ENCODE measurements at places on chromosomes 2 and 18.
A peak's percentile ranks its signal among the peaks of the same experiment; 100 is the strongest.

GRCh38 chr2:8796878-8797550 is 40.4 kb downstream of the KIDINS220 start:
- DNase-seq, result peak; percentile 29

DNA sequence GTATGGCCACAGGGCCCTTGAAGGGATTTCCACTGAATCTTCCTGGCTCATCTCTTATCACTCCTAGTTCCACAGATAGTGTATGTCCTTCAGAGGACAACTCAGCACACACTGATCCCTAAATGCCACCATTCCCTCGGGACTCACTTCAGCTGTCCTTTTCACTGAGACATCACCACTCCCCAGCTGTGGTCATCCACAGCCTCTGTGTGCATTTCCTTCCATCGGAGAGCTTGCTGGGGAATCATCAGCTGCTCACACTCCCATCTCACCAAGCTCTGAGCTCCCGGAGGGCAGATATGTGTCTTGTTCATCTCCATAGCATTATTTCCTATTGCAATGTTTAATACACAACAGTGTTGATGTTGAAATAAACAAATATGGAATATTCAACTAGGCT is 759.5 kb downstream of the RNF144A start:
- no peak for DNase-seq

DNA sequence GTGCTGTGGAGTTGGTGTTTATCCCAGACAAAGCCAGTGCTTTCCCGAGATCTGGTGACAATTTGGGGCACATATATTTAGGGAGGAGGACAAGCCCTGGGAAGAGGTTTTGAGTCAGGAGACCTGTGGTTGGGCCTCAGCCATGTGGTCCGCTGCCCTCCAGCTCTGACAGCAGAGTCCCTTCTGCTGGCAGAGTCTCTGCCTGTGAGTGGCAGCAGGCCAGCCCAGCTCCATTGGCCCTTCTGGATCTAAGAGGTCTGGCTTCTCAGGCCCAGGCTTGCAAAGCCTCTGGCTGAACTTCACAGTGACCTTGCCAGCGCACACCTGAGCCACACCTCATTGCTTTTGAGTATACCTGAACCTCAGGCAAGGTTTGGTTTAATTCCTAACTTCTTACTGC is 115.3 kb downstream of the BCL2L11 start:
- no peak for DNase-seq

DNA sequence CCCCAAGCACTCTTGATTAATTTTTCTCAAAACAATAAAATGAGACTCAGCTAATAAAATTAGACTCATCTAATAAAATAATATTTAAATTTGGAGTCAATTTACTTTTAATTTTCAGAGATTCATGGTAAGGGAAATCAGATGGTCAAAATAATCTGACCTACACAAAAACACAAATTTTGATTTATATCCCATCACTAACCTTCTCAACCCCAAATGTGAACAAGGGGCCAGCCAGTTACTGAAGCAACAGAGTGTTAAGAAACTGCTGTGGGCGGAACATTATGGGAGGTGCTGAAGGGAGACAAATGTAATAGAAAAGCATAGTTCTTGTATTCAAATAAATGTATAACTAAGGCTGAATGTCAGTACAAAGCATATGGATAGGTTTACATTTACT is 28.5 kb upstream of the PPP3R1 start:
- DNase-seq, result no peak

DNA sequence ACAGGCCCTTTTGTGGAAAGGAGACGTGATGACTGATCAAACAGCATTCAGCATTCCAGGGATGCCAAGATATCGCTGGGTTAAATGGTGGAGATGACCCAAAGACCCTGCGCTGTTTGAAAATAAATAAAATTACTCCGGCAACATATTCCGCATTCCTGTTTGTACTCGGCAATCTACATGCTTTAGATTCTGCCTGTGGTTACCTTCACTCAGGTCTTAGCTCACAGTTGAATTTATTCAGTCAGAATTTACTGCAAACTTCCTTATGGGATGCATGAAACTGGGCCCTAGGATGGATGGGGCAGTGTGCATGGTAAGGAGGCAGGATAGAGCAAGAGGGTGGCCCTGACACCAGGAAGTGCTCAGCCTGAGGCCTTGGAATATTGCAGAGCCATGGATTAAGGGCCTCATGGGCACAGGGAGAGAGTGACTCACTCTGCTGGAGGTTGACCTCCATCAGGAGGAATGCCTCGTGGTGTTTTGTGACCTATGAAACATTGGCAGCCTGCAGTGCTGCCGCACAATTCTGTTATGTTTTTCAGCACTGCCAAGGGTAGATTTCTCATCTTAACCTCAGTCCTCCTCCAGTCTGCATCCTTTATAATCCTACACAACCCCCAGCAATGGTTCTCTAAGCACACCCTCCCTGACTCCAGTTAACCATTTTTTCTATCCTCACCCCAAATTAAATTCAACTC is 321.4 kb downstream of the IRS1 start:
- DNase-seq, result no peak

DNA sequence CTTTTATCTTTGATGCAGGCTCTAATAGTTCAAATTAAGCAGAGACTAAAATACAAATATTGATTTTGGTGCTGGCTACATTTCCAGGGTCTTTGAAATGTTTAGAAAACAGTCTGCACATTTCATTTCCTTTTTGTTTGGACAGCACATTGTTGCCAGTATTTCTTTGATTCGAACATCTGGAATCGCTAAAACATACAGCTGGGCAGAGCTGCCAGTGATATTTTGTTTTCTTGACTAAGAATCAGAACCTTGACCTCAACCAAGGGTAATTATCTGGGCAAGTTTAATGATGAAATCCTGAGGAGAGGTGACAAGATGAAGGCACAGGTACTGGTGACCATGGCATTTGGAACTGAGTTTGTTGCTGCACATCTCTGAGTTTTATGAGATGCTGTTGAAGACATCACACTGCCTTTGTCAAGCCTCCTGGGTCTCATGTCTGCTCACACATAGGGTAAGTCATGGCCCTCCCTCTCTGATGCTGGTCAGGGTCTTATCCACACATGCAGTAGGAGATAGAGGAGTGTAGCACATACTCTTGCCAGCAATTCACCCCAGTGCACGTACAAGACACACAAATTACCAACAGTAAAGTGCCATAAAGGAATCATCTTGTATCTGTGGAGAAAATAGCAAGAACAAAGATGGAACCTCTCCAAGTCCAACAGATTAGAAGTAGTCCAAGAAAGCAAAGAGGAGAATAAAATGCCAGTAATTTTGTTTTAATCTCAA is 391.9 kb downstream of the RND3 start:
- DNase-seq, result no peak

- DNase-seq, result no peak
These were observed 6.8 kb downstream of the MBD2 start for GRCh38 chr18:54217624-54218023.

- no peak for DNase-seq
These were observed 14.7 kb downstream of the RRM2 start for GRCh38 chr2:10137053-10137843.

DNA sequence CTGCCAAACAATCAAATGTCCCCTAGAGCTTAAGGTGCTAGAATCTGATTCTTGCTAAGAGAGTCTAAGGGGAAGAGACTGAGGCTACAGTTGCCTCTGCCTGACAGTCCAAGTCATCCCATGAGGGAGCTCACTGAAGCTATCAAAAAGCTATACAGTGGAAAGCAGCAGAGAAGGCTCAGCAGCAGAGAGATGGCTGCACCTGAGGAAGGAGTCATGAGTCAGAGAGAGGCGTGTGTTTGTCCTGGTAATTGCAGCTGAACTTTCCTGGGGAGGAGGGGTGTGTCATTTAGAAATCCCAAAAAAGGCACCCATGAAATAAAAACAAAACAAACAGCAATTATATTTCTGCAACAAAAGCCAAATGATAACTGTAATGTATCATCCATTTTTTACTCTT is 305.2 kb upstream of the UBE2E3 start:
- no peak for DNase-seq

DNA sequence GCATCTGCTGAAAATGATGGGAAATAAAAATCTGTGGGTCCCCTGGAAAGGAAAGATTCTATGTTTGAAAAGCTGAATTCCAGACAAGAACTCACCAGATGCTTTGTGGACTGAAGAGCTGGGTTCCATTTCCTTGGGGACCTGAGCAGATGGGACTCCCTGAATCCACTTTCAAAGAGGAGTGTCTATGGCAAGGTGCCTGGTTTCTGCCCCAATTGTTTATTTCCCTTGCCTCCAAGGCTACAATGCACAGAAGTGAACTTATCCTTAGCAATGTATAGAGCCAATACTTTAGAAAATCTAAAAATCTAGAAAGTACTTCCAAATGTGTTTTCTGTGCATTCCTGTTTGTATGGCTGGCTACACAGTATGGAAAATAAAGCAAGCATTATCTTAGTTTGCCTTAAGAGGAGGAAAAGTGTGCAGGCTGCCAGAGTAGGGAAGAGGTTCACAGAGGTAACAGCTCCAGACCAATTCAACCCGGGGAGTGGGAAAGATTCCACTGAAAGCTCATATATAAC is 420.5 kb downstream of the NRXN1 start:
- DNase-seq, result no peak

- no peak for DNase-seq
These were observed 79.7 kb downstream of the EDAR start for GRCh38 chr2:108909275-108909823.

DNA sequence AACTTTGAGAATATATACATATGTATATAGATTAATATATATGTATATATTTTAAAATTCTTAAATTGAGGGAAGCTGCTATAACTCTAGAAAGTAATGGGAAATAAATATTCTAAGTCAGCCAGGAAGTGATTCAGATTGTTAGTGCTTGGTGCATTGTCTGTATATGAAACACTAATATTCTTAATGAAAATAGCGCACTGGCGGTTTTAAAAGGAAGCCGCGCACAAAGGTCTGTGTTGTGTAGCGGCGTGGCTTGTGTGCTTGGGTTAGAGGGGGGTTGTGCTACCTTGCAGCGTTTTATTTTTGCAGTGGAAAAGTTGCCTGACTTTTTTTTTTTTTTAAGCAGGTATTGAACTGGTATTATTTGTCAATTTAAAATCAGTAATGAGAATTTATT is 11.3 kb downstream of the TSHZ1 start:
- no peak for DNase-seq

GRCh38 chr2:215900203-215900611 is 113.1 kb downstream of the MREG start:
- no peak for DNase-seq

DNA sequence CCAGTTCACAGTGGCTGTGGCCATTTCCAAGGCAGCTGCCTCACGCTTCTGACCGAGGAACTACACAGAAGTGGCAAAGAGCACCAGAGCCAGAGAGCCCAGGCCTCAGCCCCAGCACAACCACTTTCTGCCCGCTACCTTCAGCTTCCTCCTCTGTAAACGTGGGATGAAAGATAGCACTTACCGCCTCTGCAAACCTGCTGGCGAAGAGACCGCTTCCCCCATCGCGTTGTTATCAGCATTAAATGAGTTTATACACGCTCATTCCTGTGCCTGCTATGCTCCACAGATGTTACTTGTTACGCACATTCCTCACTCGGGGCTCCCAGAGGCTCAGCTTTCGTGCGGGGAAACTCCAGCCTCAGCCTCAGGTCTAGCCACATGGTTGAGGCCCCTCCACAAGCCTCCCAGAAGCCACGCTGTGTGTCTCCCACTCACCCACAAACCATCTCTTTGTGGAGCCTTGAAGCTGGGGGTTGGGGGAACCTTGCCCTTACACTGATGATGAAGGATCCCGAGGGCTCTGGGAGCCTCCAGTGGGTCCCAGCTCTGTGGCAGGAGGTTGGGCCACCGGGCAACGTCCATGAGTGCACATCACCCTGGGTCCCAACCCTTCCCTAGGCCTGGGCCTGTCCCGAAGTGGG is 63.3 kb upstream of the SMAD7 start:
- no peak for DNase-seq

DNA sequence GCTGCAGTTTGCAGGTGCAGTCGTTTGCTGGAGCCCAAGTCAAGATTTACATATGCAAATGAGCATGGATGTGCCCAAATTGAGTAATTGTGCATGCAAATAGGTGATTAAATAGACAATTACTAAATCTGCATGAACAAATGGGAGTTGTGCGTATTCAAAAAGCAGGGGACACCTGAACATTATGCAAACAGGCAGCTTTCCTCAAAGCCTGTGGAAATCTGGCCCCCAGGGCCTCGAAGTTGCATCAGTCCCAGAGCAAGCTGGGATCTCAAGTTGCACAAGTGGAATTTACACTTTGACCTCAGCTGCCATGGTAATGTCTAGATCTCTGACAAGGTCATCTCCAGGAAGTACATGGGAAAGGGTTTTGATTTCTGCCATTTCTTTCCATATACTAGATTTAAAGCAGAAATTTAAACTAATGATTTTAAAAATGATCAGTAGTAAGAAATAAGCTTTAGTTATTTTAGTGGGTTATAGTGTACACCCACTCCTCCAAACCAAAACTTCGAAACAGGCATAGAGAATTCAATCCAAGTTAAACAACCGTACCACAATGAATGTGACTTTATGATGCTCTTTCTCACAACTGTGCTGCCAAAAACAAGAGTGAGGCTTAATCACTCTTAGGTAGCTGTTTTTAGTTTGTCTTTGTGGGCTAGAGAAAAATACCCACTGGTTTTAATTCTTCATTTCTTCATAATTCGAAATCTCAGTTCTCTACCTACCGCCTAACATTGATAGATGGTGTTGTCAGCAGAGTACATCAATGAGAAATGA is 110.7 kb downstream of the RND3 start:
- no peak for DNase-seq

DNA sequence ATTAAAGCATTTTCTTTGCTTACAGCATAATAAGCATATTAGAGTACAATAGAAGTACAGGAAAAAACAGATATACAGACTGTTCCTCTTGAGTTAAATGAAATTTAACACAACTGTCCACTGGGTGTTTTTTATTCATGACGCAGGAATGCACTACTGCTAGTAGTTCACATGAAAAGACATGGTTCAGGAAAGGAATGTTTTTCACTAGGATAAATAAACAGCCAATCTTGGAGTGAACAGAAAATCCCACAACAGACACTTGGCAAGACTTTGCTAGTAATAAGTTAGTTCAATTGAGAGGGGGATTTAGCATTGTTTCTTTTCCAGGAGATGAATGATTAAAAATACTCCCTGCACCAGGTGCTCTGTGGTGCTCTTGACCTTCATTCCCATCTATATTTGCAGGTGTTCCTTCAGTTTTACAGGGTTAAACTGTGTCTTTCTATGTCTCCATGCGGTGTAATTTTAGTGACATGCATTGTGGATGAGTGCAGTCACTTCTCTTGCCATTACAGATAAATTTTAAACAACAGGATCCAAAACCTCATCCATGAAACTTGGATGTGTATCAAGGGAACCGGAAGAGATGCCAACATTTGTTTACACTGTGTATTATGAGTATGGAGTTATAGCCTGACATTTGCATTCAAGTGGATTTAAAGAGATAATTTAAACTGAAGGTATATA is 796.6 kb downstream of the DSC3 start:
- no peak for DNase-seq

DNA sequence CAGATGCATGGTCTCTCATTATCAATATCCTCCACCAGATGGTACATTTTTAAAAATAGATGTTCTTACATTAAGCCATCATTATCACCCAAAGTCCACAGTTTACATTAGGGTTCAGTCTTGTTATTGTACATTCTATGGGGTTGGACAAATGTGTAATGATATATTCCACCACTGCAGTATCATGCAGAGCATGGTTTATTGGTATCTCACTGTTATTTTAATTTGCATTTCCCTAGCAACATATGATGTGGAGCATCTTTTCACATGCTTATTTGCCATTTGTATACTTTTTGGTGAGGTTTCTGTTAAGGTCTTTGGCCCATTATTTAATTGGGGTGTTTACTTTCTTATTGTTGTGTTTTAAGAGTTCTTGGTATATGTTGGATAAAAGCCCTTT is 95.7 kb downstream of the PTH2R start:
- no peak for DNase-seq

GRCh38 chr2:72140621-72140960 is 7.1 kb downstream of the CYP26B1 start:
- DNase-seq, result no peak

GRCh38 chr2:224286923-224287322 is 115.0 kb downstream of the FAM124B start:
- DNase-seq, result no peak
